ENCODE measurements at places on chromosomes 12 and 14.

- DNase-seq: no peak
Observed at GRCh38 chr12:4272424-4273272, 914 bp upstream of the CCND2 start.

GRCh38 chr12:89153341-89153740 is 199.0 kb downstream of the DUSP6 start:
- no peak for DNase-seq

DNA sequence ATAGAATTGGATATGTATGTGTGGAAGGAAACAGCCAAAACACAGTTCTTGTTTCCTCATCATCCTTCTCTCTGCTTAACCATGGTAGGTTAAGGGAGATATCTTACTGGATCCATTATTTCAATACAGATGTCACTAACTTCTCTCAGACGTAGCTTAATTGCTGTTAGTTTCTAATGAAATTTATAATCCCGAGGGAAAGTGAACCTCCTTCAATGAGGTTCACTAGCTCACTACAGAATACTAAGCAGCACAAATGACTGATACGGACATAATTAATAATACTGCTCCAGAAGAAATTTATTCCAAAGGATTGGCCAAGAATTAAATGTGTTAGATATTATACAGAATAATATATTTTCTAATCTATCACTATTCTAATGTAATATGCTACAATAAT is 28.6 kb upstream of the PTPRO start:
- DNase-seq: no peak

DNA sequence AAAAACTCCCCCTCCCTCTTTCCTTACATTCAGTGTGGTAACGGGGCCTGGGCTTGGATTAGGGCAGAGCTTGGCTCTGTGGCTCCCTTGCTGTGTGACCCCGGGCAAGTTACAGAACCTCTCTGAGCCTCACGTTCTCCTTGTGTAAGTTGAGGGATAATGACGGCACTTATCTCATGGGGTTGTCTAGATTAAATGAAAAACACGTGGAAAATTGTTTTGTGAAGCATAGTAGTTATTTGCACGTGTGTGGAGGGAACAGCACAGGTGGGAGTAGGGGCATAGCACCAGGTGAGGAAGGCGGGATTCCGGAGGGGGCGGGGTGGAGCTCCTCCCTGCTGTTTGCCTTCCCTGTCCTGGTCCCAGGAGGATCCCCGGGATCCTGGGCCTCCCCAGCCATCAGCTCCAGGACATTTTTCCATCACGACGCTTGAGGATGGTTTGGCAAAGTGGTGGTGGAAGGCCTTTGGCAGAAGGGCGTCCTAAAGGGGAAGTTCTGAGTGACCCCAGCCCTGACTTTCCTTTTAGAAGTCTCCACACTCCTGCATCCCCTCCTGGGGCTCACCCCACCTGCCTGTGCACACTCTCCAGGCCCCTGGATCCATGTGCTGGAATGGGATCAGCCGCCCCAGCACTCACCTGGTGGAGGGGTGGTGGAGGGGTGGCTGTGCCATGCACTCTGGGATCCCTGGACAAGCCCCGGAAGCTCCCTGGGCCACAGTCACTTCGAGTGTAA is 22.7 kb downstream of the LRTM2 start:
- no peak for DNase-seq

- DNase-seq: no peak
Observed at GRCh38 chr14:22797017-22797917, 18.0 kb downstream of the SLC7A7 start.

GRCh38 chr14:75597149-75597548 is 18.7 kb downstream of the FLVCR2 start:
- no peak for DNase-seq

DNA sequence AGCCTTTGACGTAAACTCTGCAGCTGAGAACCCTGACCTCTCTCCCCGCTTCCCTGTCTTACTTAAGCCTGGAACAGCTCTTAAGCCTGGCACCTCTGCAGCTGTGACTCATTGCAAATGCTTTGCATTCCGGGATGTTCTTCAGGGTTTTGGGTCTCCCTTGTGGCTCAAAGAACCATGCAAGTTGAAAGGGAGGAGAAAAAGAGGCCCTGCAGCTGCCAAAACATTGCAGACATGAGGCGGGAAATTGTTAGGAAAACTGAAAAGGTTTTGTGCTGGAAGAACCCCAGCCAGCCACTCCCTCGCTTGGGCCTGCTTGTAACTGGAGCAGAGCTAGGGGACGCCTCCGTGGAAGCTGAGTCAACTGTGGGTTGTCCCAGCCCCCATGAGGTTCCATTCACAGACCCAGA is 60.2 kb upstream of the FERMT2 start:
- no peak for DNase-seq

- DNase-seq: no peak
Observed at GRCh38 chr14:50936016-50936340, 8.3 kb downstream of the PYGL start.

GRCh38 chr12:132825861-132826260 is 2.8 kb downstream of the GOLGA3 start:
- DNase-seq: no peak

- no peak for DNase-seq
Observed at GRCh38 chr14:102203382-102203781, 63.7 kb downstream of the WDR20 start.

GRCh38 chr14:54125109-54125508 is 168.5 kb upstream of the BMP4 start:
- DNase-seq: no peak

GRCh38 chr12:18797604-18798003 is 59.7 kb downstream of the CAPZA3 start:
- DNase-seq: no peak

DNA sequence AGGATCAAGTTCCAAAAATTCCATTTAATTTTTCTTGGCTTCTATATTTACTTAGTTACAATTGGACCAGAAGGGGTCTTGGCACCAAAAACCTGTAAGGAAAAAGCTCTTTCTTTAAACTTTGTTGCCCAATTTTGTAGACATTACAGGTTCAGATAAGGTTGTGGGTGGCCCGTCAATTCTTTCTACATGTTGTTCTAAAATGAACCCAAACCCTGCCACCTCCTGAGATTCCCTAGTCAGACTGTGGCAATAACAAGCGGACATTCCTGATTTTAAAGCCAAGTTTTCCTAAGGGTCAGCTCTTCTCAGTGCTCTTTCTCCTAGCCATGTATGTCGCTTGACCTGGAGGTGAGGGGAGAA is 45.0 kb upstream of the GSG1 start:
- no peak for DNase-seq

DNA sequence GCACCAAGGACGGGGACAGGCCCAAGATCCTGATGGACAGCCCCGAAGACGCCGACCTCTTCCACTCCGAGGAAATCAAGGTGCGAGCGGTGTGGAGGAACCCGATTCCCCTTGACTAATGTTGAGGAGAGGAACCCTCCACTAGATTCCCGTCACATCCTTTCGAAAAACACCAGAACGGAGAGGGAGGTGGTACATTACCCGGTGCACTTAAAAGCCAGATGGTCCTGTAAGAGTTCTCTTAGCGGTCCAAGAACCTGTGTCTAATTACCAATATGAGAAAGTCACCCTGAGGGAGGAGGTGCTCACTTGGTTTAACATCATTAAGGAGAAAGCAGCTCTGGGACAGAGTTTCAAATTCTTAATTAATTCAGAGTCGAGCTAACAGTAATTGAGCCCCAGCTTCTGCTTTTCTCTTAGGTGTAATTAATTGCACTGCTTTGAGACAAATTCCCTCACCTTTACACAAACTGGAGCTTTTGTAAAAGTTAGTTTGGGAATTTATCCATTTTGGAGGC is 450 bp downstream of the PRKAB1 start:
- no peak for DNase-seq

DNA sequence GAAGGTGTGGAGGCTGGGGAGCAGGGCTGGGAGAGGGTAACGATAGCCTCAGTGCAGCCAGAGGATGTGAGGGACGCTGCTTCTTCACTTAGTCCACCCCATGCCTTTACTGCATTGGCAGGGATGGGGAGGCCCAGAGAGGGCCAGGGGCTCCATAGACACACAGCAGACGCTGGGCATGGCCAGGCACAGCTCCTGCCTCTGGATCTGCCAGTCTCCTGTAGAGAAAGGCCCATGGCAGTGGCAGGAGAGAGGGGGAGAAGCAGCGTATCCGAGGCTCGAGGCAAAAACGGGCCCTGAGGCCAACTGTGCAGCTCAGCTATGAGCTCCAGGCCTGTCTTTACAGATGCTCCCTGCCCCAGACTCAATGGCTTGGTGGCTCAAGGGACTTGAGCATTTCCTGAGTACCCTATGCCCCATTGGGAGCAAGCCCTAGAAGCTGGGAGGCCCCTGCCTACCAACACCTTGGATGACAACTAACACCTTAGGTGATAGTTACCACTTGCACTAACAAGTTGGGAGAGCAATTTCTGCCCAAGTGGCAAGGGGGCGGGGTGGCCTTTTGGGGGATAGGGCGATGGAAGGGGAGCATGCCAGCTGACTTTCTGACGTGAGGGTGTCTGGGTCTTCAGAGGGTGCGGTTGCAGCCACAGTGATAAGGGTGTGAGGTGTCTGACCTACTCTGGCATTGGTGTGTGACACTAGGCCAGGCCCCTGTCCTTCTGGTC is 5.0 kb upstream of the LBHD2 start:
- no peak for DNase-seq

- no peak for DNase-seq
Observed at GRCh38 chr12:120235369-120236323, 29.9 kb downstream of the PXN start.

- no peak for DNase-seq
Observed at GRCh38 chr12:2636741-2637340, 157.9 kb upstream of the FKBP4 start.

DNA sequence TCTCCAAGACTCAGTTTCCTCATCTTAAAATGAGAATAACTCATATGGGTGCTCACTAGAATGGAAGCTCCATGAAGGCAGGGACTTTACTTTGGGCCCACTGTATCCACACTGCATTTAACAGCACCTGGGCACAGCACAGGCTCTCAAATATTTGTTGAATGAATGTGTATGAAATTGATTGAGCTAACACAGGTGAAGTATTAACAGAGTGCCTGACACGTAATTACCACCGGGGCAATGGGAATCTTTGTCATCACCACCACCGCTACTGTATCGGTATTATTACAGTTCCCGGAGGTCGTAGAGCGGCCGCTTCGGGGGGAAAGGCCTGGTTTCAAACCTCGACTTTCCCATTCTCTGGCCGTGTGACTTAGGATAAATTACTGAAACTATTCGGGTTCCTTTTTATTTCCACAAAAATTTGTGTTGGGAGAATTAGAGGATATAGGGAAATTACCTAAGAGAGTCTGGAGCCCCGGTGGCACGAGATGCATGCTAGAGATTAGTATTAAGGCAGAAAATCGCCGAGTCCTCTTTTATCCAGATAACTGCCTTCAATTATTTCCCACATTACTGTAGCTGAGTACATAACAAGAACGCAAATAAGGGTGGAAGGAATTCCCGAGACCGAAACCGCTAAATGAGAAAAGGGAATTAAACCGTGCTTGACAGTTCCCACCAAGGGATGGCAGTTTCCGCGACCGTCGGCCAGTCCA is 1.0 kb upstream of the RIC8B start:
- no peak for DNase-seq

DNA sequence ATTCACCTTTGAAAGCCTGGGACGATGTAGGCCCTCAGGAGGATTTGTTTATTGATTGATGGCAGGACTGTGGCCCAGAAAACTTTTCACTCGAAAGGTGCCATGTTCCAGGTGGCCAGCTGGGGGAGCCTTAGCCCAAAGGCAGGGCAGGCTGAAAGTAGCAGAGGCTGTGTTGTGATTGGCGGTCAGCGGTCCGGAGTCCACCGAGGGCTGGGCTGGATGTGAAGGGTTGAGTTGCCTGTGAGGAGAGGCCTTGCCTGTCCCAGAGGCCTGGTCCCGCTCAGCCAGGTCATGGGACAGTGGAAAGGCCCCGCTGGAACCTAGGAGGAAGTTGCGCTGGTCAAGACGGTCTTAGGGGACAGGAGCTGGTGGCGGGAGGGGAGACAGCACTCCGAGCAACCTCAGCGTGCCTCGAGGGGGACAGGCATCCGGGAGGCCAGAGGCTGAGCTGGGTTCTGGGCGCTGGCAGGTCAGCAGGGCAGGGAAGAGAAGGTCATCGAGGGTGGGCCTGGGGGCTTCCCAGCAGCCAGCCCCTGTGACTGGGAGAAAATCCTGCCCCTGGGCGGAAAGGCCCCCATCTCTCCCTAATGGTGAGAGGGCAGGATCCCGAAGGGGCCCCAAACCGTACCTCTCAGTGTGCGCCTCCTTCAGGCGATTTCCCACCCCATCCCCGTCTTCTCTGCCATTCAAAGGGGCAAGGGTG is 26.3 kb downstream of the CMA1 start:
- DNase-seq: no peak

DNA sequence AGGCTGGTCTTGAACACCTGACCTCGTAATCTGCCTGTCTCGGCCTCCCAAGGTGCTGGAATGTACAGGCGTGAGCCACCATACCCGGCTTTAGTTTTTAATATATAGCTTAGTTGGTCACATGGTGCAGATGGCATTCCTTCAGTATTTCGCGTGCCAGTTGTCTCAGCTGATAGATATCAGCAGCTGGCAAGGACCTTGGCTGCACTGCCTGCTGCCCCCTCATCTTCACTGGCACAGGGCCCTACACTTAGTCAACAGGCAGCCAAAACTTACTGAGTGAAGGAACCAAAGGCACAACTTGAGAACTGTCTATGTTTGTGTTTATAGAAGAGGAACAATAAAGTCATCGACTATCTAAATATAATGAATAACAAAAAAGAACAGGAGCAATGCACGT is 31.0 kb downstream of the EID3 start:
- no peak for DNase-seq

DNA sequence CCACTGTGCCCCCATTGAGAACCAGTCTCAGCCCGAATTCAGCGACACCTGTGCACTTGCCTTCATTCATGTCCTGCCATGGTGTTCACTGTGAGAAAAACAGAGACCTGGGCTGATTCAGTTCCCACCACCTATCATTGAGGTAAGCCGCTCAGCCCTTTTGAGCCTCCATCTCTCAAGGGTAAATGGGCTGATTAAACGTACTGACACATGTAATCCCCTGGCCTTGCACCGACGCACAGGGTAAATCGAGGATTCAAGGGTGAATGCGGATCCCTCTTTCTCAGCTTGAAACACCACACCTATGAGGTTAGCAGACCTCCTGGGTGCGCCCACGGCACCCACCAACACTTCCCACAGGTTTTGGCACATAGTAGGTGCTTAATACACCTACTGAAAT is 69.7 kb downstream of the C14orf132 start:
- DNase-seq: no peak

- DNase-seq: no peak
Observed at GRCh38 chr14:65927931-65928356, 515.4 kb downstream of the FUT8 start.

DNA sequence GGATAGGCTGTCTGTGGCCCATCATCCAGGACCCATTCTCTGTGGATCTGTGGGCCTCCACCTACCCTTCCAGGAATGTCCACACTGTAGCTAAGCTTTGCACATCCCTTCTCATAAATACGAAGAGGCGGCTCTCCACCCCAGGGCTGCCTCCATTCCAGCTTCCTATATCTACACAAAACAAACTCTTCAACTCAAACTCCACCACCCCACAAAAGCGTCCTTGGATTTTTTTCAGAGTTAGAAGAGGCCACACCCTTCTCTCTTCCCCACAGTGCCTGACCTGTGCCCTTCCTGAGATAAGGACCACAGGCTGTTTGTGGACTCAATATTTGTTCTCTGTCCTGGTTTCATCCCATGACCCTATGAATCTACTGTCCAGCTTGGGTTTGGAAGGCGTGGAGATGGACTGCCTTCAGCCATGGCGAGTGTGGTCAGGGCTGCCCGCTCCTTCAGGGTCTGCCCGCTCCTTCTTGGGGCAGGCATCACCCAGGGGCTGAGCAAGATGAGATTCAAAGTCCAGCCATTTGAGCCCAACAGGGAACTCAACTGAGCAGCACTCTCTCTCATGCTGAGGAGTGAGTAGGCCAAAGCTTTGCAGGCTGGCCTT is 13.0 kb upstream of the SERPINA12 start:
- no peak for DNase-seq

All from NCI-H2081 treated with DMSO at 0.1 percent for 48 hours (cell line).